ENCODE measurements at places on chromosomes 5 and 9. TPM values are rescaled to one million over a fixed set of nuclear protein-coding genes. Genes with fewer than 3 reads are reported as not detected.

Gene NR5A1
- total RNA-seq: not detected

Gene ADAM19
- 25.0 TPM for total RNA-seq

Gene BTNL8
- not detected for total RNA-seq

Gene MLANA
- total RNA-seq: not detected

Gene BTNL9
- not detected for total RNA-seq

Gene FSTL4
- 0.09 TPM for total RNA-seq

Gene FAM221B
- total RNA-seq: not detected
